ENCODE measurements at places on chromosomes 4 and X. TPM values are rescaled to one million over a fixed set of nuclear protein-coding genes. Genes with fewer than 3 reads are reported as not detected.

The DMRTC1B gene
- not detected for total RNA-seq

The DGKK gene
- not detected for total RNA-seq

The ADGRA3 gene
- 43.0 TPM for total RNA-seq

GRCh38 chr4:95289028-95289634 lies 259.6 kb downstream of the UNC5C start:
- no peak for DNase-seq

DNA sequence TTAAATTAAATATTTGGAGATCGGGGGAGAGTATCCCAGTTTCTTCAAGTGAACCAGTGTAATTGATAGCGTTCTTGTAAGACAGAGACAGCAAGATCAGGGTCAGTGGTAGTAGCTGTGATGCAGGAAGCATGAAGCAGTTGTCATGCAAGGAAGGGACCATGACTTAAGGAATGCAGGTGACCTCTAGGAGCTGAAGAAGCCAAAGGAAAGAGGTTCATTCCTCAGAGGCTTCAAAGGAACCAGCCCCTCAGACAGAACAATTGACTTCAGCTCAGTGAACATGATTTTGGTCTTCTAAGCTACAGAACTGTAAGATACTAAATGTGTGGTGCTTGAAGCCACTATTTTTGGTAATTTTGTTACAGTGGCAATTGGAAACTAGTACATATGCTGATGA lies 51.6 kb downstream of the GLRB start:
- no peak for DNase-seq

GRCh38 chr4:57125996-57126395 lies 15.8 kb upstream of the IGFBP7 start:
- no peak for DNase-seq

DNA sequence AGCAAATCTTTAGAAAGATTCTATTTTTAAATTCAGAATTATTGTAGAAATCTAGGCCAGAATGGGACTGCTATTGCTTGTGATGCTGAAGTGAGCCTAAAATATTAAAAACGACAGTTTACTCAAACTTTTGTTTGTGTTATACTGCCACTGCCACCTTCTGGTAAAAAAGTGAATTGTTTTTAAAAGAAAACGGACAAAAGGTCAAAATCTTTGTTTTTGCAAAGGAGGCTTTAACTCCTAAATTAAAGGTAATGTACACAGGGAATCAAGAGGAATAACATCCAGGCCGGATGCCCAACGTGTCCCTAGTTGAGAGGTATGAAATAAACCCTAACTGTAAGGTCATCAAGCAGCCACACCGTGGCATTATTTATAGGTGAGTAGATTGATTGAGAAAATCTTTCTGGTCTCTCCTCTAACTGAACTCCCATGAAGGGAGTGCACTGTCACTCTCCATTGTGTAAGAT lies 338.3 kb upstream of the GALNT7 start:
- DNase-seq, result peak; percentile 13

DNA sequence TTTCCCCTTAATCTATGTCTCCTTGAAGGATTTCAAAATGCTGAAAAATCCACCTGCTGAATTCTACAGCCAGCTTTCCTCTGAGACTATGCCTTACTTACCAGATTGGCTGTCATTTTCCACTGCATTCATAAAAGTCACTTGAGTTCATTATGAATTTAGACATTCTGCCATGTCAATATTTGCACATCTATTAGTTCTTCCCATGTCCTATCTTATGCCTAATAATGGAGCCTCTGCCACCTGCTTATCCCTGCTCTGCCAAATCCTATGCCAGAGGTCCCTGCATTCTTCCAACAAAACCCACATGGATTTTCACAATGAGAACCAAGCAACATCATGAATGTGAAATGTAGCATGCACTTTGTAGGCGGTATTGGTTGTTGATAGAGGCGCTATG lies 42.6 kb downstream of the GASK1B start:
- no peak for DNase-seq

GRCh38 chr4:118749347-118749988 lies 64.3 kb downstream of the METTL14 start:
- DNase-seq, result no peak

GRCh38 chr4:105622269-105622668 lies 69.8 kb downstream of the ARHGEF38 start:
- no peak for DNase-seq

DNA sequence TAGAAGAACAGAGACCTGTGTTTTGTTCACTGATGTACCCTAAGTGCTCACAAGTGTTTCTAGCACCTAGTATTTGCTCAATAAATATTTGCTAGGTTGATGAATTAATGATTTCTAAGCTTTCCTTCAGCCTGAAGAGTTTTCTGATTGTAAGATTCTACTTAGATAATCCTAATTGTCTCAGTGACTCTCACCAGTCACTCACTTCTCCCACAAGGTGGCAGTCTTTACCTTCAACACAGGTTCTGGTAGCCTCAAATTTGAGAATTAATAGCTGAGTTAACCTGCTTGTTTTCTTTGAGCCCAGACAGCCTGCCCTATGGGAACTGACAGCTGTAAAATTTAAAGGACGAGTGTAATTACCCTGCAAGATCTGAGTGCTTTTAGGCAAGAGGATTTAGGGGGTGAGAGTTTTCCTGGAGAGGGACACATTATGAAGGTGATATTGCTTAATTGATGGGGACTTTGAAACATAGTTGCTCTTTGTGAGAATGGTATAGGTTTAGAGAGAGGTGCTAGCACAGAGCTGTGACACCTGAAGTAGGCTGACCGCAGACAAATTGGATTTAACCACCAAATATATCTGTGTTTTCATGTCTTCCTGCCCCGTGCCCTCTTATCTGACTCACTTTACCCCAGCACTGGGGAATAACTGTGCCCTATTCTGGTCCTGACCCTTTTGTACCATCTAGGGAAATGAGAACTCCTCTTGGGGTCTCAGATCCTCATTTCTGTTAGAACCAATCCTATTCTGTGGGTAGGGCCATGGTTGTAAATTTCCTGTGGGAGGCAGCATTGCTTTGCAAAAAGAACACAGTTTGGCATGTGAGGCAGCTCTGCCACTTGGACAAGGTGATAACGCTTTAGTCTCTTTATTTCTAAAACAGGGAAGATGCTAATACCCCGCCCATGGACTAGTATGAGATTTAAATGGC lies 27.7 kb downstream of the CD38 start:
- DNase-seq, result peak; percentile 57

Data from HCT116 (cell line).